ENCODE measurements at places on chromosomes 13 and 19. TPM values are rescaled to one million over a fixed set of nuclear protein-coding genes. Genes with fewer than 3 reads are reported as not detected.

PLPPR3 gene
- total RNA-seq: 0.81 TPM

LILRB1 gene
- total RNA-seq: not detected

AP1M2 gene
- 126 TPM for total RNA-seq

LILRB4 gene
- not detected for total RNA-seq

HSH2D gene
- 13.7 TPM for total RNA-seq

THSD1 gene
- 0.33 TPM for total RNA-seq

INAFM1 gene
- total RNA-seq: 21.3 TPM

CFD gene
- 8.0 TPM for total RNA-seq

SBK2 gene
- 3.5 TPM for total RNA-seq

LMO7 gene
- 93.0 TPM for total RNA-seq

ZNF66 gene
- total RNA-seq: 4.9 TPM

GCDH gene
- 23.2 TPM for total RNA-seq

LILRA1 gene
- total RNA-seq: not detected

BRME1 gene
- total RNA-seq: 13.7 TPM

S1PR2 gene
- 7.3 TPM for total RNA-seq

ZFP36 gene
- 31.0 TPM for total RNA-seq

RAB20 gene
- 41.0 TPM for total RNA-seq

APOC1 gene
- 31.1 TPM for total RNA-seq

REEP6 gene
- 34.3 TPM for total RNA-seq

CA11 gene
- total RNA-seq: 12.2 TPM

ZNF625 gene
- 5.7 TPM for total RNA-seq

FUZ gene
- 50.0 TPM for total RNA-seq

KLK4 gene
- total RNA-seq: not detected

TNFRSF19 gene
- total RNA-seq: 0.13 TPM

NEK5 gene
- not detected for total RNA-seq

FAM83E gene
- total RNA-seq: 12.3 TPM

ZNF700 gene
- 7.6 TPM for total RNA-seq

ZFP82 gene
- 1.8 TPM for total RNA-seq

DHRS12 gene
- 11.9 TPM for total RNA-seq

DACT3 gene
- total RNA-seq: 0.13 TPM

LGALS7B gene
- not detected for total RNA-seq

CCDC97 gene
- 24.1 TPM for total RNA-seq

WASF3 gene
- 0.20 TPM for total RNA-seq

ZNF534 gene
- not detected for total RNA-seq

ELSPBP1 gene
- not detected for total RNA-seq

CCDC169 gene
- 6.9 TPM for total RNA-seq

PCSK4 gene
- 27.3 TPM for total RNA-seq

FRY gene
- total RNA-seq: 4.7 TPM

KCNN4 gene
- 92.4 TPM for total RNA-seq

WDR87 gene
- not detected for total RNA-seq

KLK8 gene
- 128 TPM for total RNA-seq

HSPB6 gene
- total RNA-seq: 2.7 TPM

OR4F17 gene
- total RNA-seq: not detected

RFPL4A gene
- not detected for total RNA-seq

All from PC-9 (cell line).